Transverse colon (tissue), 4 donors: ENCODE measurements at places on chromosomes 12 and 14. TPM values are rescaled to one million over a fixed set of nuclear protein-coding genes. Genes with fewer than 3 reads are reported as not detected.

DNA sequence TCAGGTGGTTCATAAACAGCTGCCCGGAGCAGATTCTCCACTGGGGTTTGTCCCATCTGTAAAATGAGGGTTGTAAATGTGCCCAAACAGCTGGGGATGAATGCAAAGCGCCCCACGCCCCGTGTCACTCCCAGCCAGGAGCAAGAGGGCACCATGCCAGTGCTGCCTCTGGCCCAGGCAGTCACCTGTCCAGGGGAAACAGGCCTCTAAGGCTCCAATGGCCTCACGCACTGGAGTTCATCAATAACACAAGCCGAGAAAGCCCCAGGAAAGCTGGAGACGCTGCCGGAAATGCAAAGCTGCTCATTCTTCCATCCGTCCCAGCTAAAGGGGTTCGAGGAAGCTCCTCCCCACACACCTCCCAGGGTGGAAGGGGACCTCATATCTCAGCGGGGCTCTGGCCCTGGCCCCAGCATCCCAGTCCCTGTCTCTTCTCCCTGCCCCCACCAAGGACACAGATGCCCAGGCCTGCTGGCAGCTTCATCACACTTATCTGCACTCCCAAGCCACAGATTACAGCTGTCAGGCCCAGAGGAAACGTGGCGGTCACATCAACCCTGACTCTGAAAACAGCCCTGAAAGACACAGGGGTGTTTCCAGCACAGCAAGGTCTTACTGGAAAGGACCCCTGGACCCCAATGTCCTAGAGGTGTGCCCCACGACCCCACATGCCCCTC, 21.5 kb downstream of the SCARB1 start:
- DNase-seq, result peak; percentile 62

- DNase-seq, result no peak
These were observed 339.6 kb upstream of the TBX3 start for GRCh38 chr12:115023279-115024265.

DNA sequence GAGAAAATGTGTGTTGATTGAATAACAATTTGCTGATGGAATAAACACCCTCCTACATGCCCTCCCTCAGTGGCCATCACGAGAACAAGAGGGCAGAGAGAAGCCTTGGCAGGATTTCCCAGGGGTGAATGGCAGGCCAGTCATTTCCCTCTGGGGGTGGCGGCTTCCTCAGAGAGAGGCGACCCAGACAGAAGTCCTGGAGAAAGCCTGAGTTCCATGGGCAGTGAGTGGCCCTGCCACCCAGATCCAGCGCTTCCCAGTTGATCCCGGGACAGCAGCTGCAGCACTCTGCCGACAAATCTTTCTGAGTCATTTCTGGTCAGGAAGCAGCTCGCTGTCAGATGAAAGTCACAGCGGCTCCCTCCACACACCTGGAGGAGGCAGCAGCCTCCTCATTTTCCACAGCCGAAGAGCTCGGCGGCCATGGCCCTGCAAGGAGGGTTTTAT, 123.0 kb downstream of the SCARB1 start:
- peak; percentile 50 for DNase-seq

DNA sequence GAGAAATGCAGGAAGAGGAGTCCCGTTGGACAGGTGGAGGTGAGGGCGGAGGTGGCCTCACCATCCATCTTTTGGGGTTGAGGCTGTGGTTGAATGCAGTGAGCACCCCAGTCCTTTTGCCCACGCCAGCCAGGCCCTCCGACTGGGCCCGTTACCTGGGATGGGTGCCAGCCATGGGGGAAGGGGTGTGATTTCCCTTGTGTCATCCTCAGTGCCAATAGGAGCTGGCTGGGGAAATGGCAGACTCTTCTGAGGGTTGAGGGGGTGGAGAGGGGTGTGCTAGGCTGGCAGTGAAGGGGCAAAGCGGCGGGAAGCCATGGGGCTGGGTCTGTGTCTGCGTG, 9.6 kb downstream of the KCNH3 start:
- no peak for DNase-seq

GRCh38 chr14:71701990-71702389, 230.2 kb upstream of the RGS6 start:
- DNase-seq, result no peak

- DNase-seq, result no peak
These were observed 4.6 kb upstream of the SLC15A5 start for GRCh38 chr12:16282081-16282480.

DNA sequence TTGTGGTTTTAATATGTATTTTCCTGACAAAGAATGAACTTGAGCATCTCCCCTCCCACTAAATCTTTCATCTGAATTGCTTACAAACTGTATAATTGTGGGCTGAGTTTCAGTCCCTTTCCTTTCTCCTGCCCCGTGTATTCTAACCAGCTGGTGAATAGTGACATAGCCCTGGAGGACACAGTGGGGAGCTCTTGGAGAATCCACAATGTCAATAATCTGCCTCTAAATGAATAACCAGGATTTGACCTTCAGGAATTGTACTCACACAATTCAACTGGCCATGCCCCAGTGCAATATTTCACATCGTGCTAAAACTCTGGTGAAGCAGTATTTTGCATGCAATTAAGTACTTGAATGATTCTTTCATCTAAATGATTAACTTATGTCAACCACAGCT, 177.2 kb downstream of the C12orf42 start:
- no peak for DNase-seq

GRCh38 chr14:48584031-48584430, 908.6 kb upstream of the MDGA2 start:
- DNase-seq, result no peak

- no peak for DNase-seq
These were observed 276.9 kb downstream of the NOVA1 start for GRCh38 chr14:26320886-26321285.

GRCh38 chr12:2531371-2531770, 263.4 kb upstream of the FKBP4 start:
- no peak for DNase-seq

DNA sequence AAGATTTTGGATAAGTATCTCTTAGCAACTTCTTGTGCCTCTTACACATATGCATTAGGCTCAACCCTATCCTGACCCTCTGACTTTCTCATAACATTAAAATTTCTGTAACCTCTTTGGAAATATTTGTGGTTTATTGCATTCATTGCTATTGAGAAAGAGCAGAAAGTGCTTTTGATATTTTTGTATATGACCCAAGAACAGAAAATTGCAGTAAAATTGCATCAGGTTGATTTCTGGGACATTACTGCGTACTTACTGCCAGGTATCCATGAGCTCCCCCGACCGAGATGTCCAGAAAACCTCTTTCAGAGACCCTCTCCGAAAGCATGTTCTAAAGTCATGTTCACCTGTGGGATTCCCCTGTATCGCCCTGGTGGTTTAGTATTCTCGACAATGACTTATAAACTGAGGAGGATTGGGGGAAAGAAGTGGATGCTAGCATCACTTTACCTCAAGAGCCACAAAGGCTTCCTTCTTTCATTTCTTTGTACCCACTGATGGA, 14.5 kb upstream of the IL22 start:
- DNase-seq, result no peak

DNA sequence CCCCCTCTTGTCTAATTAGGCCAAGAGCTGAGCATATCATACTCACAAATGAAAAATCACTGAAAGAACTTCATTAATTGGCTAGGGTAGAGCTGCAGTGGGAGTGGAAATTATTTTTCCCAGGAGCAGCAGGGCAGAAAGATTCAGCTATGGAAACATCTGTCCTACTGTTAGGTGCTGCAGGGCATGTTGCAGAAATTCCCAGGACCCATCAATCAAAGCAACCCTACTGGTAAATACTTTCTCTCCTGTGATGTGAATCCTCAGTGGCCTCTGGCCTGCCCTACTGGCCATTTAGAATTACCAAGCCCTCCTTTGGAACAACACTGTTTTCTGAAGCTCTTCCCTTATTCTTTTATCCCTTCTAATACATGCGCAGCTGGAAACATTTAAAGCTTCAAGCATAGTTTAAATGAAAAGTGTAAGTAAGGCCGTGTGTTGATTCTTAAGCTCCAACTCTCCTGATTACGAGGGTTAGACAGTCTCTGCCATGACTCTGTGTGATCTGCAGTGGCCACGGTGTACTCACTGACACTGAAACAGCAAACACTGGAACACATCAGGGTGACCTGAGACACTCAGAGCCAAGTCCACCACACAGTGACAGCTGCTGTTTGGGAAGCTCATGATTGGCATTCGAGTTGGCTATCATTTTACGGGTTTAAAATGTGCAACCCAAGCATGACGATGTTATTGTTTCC, 62.6 kb upstream of the TMCC3 start:
- no peak for DNase-seq

- no peak for DNase-seq
These were observed 65.6 kb upstream of the DICER1 start for GRCh38 chr14:95222870-95223398.

- no peak for DNase-seq
These were observed 115.2 kb downstream of the LGMN start for GRCh38 chr14:92633274-92633616.

EML1 gene
- 59.5 TPM for total RNA-seq

PLEKHH1 gene
- total RNA-seq, result 123 TPM

TSHR gene
- total RNA-seq, result 0.37 TPM

SIX1 gene
- not detected for total RNA-seq

TAS2R9 gene
- not detected for total RNA-seq

DIO2 gene
- total RNA-seq, result not detected
